ENCODE measurements at places on chromosomes 4 and X.

- no peak for DNase-seq
These were observed 18.9 kb upstream of the HTRA3 start for GRCh38 chr4:8250637-8251036.

DNA sequence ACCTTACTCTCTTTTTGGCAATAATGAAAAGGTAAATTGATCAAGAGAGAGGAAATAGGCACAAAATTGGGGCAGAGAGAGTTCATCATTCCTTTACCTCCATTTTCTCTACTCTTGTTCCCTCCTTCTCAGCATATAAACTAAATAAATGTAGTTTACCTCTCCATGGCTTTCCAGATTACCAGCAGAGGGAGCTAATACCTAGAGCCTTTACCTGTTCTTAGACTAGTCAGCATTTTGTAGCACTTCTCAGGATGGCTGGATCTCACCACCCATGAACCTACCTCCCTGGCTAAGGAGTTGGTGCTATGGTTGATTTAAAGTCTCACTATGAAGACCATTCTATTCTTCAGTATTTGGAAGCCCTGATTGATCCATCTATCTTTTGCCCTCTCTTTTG lies 15.7 kb downstream of the OFD1 start:
- peak; percentile 55 for DNase-seq

GRCh38 chr4:17120761-17121160 lies 222.3 kb upstream of the LDB2 start:
- no peak for DNase-seq

DNA sequence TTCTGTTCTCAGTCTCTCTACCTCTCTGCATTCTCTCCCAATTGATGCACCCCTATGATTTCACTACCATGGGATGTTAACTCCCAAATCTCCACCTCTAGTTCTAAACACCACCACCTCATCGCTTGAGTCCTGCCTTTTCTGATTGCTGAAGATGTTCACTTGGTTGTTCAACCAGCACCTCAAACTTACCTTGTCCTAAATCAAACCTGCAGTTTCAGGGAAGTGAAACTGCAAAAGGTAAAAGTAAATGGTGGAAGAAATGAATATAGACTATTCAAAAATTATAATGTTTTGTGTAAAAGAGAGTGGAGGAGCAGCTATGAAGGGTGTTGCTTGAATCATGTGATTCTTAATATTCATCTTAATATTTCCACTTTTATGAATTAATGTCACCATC lies 91.0 kb downstream of the PDE5A start:
- no peak for DNase-seq

DNA sequence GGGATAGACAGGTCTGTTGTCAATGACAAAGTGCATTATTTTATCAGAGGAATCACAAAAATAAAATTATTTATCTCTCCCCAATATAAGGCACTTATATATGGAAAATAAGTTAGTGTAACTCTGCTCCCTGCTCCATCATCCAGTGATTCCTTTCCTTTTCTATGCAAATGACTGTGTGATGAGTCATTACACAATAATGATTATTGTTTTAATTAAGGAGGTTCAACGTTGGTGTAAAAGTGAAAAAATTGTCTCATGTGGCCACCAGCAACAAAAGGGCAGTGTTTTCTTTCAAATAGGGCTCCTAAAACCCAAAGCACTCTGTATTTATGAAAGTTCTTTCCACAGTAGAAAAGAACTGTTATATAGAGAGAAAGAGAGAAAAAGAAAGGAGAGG lies 16.7 kb downstream of the SLC7A11 start:
- DNase-seq: no peak

DNA sequence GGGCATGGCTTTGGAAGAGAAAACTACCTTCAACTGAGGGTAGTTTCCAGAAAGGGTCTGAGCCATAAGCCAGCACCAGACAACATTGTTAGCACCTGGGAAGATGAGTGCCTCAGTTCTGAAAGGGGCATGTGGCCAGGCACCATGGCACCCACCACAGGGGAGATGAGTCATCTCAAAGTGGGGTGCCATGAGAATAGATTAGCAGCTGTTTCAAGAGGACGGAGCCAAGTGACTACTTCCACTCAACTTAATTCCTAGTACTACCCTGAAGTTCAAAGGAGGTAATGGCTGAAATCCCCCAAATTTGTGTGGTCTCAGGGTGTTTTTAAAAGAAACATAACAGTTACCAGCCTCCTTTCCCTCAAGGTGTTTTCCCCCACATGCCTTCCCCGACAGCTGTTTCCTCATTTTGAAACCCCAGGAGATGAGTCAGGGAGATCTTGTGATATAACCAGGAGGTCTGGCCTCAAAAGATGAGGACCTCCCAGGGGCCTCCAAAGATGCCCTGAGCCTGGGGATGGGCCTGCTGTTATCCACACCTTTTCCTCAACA lies 27.8 kb upstream of the FTHL17 start:
- DNase-seq: no peak

DNA sequence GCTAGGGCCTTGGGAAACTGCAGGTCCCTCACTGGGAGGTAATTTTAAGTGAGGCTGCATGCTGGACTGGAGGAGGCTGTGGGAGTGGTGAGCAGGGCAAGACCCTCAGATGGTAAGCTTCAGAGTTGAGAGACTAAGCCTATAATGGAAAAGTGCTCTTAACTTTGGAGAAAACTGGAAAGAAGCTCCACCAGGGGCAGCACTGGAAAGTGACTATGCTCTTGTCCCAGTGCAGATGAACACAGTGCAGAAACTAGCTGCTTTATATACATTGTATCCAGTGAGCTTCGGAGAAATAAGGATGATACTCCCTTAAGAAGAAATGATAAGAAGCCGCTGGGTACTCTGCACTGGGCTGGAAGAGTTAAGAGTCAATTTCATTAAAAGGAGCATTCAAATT lies 3.2 kb upstream of the MAGEB2 start:
- no peak for DNase-seq

DNA sequence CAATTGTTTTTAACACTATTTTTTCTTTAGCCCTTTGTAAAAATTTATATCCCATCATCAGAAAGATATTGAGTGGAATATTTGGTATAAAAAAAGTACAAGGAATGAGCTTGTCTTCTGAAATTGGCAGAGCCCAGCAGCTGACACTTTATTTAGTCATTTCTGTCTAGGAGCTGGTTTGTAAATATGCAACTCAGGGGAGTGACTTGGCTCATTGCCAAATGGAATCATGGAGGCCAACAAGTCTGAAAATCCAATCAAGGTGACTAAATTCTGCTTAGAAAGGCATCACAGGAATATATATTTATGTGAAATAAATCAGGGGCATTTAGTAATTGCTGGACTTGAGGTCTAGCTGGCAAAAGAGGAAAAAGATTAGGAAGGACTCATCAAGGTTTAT lies 74.4 kb downstream of the OTC start:
- no peak for DNase-seq

- no peak for DNase-seq
These were observed 77.6 kb upstream of the ITM2A start for GRCh38 chrX:79444694-79445210.

DNA sequence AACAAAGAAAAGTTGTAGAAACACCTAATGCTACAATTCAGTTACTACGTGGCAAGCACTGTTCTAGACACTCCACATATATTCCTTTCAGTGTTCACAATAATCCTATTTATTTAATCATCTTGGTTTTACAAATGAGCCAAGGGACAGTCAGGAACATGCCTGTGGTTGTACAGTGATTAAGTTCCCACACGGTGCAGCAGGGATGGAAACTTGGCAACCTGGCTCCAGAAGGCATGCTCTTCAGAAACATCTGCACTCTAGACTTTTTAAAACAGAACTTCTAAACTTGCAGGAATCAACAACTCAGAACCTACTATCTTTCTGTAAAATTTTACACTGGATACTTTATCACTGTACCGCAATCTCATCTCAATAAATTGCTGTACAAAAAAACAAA lies 32.1 kb downstream of the TAPT1 start:
- DNase-seq: no peak

DNA sequence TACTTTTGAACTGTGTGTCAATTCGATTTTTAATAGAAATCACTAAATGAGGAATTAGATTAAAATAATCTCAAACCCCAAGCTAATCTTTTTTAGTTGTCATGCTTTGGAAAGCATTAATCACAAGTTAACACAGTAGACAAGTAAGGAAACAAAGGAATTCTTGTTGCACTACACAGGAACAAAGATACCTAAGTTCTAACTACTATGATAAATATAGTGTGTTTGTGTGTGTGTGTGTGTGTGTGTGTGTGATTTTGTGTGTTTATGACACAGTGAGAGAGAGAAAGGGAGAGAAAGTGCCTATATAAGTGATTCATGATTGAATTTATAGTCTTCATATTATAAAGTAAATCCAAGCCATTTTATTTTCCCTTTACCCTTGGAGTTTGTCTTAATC lies 931.4 kb downstream of the PCDH7 start:
- no peak for DNase-seq

DNA sequence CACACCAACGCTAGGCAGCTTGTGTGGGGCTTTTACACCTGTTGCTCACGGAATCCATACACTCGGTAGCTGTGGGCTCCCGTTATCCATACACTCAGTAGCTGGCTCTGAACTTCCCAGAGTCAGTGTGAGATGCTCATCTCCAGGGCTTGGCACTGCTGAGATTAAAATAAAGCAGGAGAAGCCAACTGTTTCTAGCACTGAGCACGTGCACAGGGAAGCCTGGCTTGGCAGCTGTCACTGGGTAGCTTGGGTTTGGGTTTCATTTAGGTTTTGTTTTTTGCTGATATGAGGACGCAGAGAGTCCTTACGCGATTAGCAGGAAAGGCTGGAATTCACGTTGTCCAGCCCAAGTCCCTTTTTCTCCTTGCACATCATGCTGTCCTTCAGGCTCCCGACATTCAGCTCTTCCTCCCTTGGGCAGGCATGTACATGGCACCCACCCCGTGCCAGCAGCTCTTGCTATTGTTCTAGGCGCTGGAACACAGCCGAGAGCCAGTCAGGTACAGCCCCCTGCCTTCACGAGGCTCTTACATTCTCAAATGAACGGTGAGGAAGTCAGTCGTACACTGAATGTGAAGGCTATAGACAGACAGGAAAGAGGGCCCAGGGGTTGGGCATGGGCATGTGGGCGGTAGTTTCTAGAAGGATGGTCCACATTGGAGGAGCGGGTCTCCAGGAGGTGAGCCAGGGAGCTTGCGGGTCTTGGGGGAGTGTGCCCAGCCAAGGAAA lies 25.9 kb downstream of the NSG1 start:
- no peak for DNase-seq

DNA sequence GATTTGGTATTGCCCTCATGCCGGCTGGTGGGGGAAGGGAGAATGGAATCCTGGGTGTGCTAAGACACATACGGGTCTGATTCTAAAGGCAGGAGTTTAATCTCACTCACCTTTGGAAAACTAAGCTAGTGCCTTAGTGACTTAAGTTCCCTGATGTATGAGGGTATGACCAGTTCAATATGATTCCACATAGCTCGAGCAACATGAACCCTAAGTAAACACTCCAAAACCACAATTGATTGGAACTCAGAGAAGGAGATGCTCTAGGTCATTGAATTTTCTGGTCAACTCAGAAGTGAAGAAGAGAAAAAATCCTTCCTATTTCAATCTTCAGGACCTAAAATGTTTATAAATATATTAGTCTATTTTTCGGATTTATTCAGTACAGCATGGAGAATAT lies 420.1 kb upstream of the INTU start:
- DNase-seq: no peak

GRCh38 chrX:13482746-13483541 lies 86.5 kb upstream of the EGFL6 start:
- DNase-seq: no peak

DNA sequence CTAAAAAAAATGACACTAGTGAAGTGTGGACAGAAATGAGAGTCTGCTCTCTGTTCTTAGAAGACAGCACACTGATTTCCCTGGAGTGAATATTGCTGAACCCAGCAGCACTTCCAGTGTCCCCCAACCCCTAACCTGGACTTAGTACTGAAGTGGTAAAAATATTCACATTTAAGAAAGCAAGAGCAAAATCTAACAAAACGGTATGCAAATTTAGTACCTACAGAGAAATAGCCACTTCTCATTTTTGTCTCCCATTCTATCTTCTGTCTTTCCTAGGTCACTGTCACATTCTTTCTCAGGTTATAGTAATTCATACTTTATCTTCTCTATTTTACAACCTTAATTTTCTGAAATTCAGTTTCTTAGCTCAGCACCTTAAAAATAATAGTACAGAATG lies 274.7 kb downstream of the CFAP299 start:
- no peak for DNase-seq

GRCh38 chrX:21675931-21676330 lies 17.8 kb upstream of the KLHL34 start:
- no peak for DNase-seq

GRCh38 chr4:169051761-169052593 lies 41.9 kb upstream of the CBR4 start:
- no peak for DNase-seq

GRCh38 chr4:87079967-87080366 lies 140.5 kb downstream of the KLHL8 start:
- no peak for DNase-seq

DNA sequence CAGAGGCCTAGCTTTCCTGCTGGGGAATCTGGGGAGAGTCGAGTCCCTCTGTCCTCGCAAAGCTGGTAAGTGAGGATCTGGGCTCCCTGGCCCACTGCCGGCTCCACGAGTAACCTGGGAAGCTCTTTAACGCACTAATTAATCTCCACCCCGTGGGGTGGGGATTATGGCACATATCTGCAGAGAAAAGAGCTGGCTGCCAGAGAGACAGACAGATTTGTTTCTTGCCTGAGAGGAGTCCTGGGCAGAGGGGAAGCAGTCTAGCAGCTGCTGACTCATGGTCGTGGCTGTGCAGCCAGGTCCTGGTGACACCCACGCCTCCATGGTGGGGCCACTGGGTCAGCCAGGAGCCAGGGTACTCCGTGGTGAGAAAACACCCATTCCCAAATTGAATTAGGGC lies 14.0 kb downstream of the SORCS2 start:
- DNase-seq: no peak
